Lower lobe of right lung (tissue), 2 donors: ENCODE measurements at places on chromosomes 7 and 10. TPM values are rescaled to one million over a fixed set of nuclear protein-coding genes. Genes with fewer than 3 reads are reported as not detected.

GRCh38 chr10:6151087-6151977 lies 51.4 kb upstream of the PFKFB3 start:
- H3K27me3 ChIP-seq = no peaks in the 10 kb centered on the region
- H3K27ac ChIP-seq = peak overlapping the region; percentile 69
- peak overlapping the region; percentile 37 for H3K4me3 ChIP-seq
- no peaks in the 10 kb centered on the region for H3K36me3 ChIP-seq
- DNase-seq = peak; percentile 78

DNA sequence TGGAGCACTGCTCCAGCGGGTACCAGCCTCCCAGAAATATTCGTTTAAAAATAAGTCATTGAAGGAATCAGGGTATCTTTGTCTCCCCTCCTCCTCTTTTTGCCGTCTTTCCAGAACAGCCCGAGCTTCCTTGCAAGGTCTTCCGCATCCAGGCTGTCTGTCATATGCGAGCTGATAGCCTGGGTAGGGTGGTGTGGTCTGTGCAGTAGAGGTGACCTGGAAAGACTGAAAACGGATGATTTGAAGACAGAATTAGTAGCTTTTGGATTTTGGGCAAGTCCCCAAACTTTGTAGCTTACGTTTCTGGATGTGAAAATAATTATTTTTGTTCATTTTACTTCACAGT lies 480 bp downstream of the VPS50 start:
- no peaks in the 10 kb centered on the region for H3K36me3 ChIP-seq
- peak overlapping the region; percentile 80 for H3K27ac ChIP-seq
- H3K4me3 ChIP-seq = peak overlapping the region; percentile 80
- H3K4me1 ChIP-seq = peaks cover 15% of the 10 kb centered on the region
- H3K27me3 ChIP-seq = no peaks in the 10 kb centered on the region

DNA sequence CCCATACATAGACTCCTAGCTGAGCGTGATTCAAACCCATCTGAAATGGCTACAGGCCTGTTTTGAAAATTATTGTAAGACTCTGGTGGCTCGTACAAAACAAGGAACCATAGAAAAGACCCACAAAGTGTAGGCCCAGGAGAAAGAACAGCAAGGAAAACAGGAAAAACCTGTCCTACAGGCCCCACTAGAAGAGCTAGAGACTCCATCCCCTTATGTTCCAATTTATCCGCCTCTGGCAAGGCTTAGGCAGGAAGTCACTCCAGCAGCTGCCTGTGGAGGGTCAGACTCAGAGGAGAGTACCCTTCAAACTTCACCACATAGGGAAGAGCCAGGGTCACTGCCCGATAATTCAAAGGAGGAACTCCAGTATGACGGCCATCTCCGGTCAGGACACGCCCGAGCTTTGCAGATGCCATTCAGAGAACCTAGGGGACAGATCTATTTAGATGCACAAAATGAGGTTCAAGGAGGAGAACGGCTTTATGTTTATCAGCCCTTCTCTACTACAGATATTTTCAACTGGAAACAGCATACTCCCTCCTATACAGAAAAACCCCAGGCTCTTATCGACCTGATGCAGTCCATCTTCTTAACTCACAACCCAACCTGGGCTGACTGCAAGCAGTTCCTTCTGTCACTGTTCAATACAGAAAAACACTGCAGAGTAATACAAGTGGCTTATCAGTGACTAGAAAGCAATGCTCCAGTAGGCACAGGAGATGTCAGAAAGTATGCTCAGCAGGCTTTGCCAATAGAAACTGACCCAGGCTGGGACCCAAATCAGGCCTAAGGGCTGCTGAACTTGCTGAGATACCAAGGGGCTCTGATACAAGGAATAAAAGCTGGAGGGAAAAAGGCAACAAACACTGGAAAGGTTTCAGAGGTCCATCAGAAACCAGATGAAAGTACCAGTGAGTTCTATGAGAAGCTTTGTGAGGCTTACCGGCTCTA lies 8.6 kb upstream of the ZNF33B start:
- H3K27me3 ChIP-seq = no peaks in the 10 kb centered on the region
- H3K4me1 ChIP-seq = no peaks in the 10 kb centered on the region
- no peak overlapping the region for H3K4me3 ChIP-seq
- H3K36me3 ChIP-seq = no peaks in the 10 kb centered on the region
- no peak for DNase-seq

DNA sequence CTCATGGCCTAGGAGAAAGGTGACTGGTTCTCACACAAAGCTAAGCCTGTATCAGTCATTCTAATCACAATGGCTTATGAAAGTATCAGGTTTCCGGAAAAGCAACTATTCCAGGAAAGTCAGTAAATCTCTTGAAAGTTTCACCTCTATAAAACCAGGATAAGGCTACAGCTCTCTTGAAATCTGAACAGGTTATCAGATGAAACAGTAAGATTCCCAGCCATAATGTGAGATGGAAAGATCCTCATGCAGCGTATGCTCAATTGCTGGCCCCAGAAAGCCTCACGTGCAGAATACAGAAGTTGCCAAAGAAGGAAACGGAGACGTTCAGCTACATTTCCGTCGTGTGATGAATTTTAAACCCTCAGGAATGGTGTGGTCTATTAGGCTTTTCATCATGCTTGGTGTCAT lies 90.0 kb downstream of the PFKFB3 start:
- no peak overlapping the region for H3K4me3 ChIP-seq
- no peaks in the 10 kb centered on the region for H3K36me3 ChIP-seq
- no peaks in the 10 kb centered on the region for H3K27me3 ChIP-seq
- peaks cover 19% of the 10 kb centered on the region for H3K4me1 ChIP-seq

GRCh38 chr7:149217570-149217969 lies 21.9 kb upstream of the ZNF212 start:
- H3K4me3 ChIP-seq = no peak overlapping the region
- H3K4me1 ChIP-seq = no peaks in the 10 kb centered on the region
- no peak overlapping the region for H3K27ac ChIP-seq
- peaks cover 100% of the 10 kb centered on the region for H3K36me3 ChIP-seq
- no peak for DNase-seq

- H3K27me3 ChIP-seq = no peaks in the 10 kb centered on the region
- H3K4me3 ChIP-seq = no peak overlapping the region
- H3K27ac ChIP-seq = no peak overlapping the region
- H3K36me3 ChIP-seq = no peaks in the 10 kb centered on the region
- peak; percentile 48 for DNase-seq
These were observed 39.2 kb upstream of the SLC35B4 start for GRCh38 chr7:134355927-134356326.

GRCh38 chr10:104478380-104478779 lies 124.7 kb downstream of the CFAP58 start:
- no peaks in the 10 kb centered on the region for H3K4me1 ChIP-seq
- no peak for DNase-seq
- H3K27ac ChIP-seq = no peak overlapping the region
- no peaks in the 10 kb centered on the region for H3K36me3 ChIP-seq
- H3K27me3 ChIP-seq = no peaks in the 10 kb centered on the region

- H3K27ac ChIP-seq = no peak overlapping the region
- no peak for DNase-seq
- H3K27me3 ChIP-seq = no peaks in the 10 kb centered on the region
- no peaks in the 10 kb centered on the region for H3K4me1 ChIP-seq
- H3K4me3 ChIP-seq = no peak overlapping the region
These were observed 76.4 kb upstream of the FEZF1 start for GRCh38 chr7:122380992-122381391.

- H3K4me3 ChIP-seq = no peak overlapping the region
- no peaks in the 10 kb centered on the region for H3K4me1 ChIP-seq
- no peak for DNase-seq
- no peaks in the 10 kb centered on the region for H3K27me3 ChIP-seq
These were observed 66.7 kb downstream of the CCDC3 start for GRCh38 chr10:12934777-12935176.

GRCh38 chr7:128094686-128095085 lies 63.4 kb upstream of the LRRC4 start:
- DNase-seq = no peak
- H3K27me3 ChIP-seq = no peaks in the 10 kb centered on the region
- H3K36me3 ChIP-seq = peaks cover 57% of the 10 kb centered on the region
- H3K4me1 ChIP-seq = no peaks in the 10 kb centered on the region
- no peak overlapping the region for H3K27ac ChIP-seq

- no peaks in the 10 kb centered on the region for H3K36me3 ChIP-seq
- H3K4me3 ChIP-seq = no peak overlapping the region
- H3K27me3 ChIP-seq = no peaks in the 10 kb centered on the region
- no peaks in the 10 kb centered on the region for H3K4me1 ChIP-seq
These were observed 29.6 kb downstream of the SLC16A12 start for GRCh38 chr10:89505640-89506275.

The C10orf143 gene
- 3.7 TPM for total RNA-seq

The TAS2R5 gene
- total RNA-seq = 2.2 TPM

The PRXL2A gene
- total RNA-seq = 33.3 TPM

The CHST15 gene
- total RNA-seq = 36.5 TPM

The STOX1 gene
- total RNA-seq = 2.5 TPM

The HABP2 gene
- 0.77 TPM for total RNA-seq

The PDK4 gene
- total RNA-seq = 243 TPM

The CLRN3 gene
- total RNA-seq = not detected
